ENCODE measurements at places on chromosomes 5 and 9. TPM values are rescaled to one million over a fixed set of nuclear protein-coding genes. Genes with fewer than 3 reads are reported as not detected.

DNA sequence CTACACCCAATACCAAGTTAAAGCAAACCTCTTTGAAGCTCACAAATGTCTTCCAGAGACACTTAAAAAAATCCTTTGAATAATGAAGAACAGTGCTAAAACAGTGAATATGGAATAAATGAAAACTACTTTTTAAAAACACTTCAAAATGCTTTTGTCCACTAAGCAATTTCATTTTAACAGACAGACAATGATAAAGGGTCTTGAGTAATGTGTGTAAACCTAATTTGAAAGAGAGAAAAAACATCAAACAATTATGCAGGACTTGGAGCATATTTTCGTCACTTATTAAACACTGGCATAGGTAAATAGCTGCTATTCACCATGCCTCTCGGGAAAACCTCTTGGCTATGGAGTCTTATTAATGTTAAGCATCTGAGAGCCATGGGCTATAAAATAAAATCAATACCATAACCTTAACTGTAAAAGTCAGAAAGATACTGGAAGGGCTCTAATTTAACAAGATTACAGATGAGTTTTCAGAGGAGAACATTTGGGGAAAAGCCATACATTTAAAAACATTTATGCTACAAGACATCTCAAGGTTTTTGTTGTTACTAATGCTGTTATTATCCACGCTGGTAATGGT is 177.8 kb downstream of the NFIB start:
- no peak for DNase-seq
- peaks cover 11% of the 10 kb centered on the region for H3K4me1 ChIP-seq
- H3K4me3 ChIP-seq: no peak overlapping the region

DNA sequence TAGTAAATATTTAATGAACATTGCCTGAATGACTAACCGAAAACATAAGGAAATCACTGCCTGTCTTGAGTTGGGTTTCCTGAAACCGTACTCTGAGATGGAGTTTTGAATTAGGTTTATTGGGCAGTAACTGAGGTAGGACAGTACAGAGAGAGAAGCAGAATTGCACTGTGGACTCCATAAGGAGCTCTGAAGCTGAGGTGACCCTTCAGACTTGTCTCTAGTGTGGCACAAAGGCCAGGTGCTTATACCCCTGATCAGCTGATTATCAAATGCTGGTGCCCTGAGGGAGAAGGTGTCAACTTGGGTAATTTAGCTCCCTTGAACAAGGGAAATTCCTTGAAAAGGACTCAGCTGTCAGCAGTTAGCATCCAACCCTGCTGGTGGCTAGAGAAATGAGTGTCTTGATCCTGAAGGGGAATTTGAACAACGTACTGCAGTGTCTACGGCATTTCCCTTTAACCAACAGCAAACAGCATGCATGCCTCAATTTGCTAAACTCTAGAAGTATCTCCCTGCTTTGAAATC is 135.0 kb upstream of the SMARCA2 start:
- no peak for DNase-seq
- H3K27me3 ChIP-seq: no peaks in the 10 kb centered on the region
- no peak overlapping the region for H3K4me3 ChIP-seq
- no peaks in the 10 kb centered on the region for H3K4me1 ChIP-seq
- no peaks in the 10 kb centered on the region for H3K36me3 ChIP-seq
- no peak overlapping the region for H3K27ac ChIP-seq

GRCh38 chr9:26561928-26562327 is 330.7 kb downstream of the CAAP1 start:
- H3K27ac ChIP-seq: no peak overlapping the region
- DNase-seq: no peak
- no peak overlapping the region for H3K4me3 ChIP-seq
- peaks cover 7% of the 10 kb centered on the region for H3K4me1 ChIP-seq

- no peaks in the 10 kb centered on the region for H3K27me3 ChIP-seq
- no peaks in the 10 kb centered on the region for H3K4me1 ChIP-seq
- no peak for DNase-seq
- no peak overlapping the region for H3K4me3 ChIP-seq
These were observed 119.8 kb upstream of the ALDH1B1 start for GRCh38 chr9:38272710-38273109.

GRCh38 chr5:159850160-159850559 is 66.1 kb upstream of the ADRA1B start:
- no peak overlapping the region for H3K27ac ChIP-seq
- no peaks in the 10 kb centered on the region for H3K36me3 ChIP-seq
- H3K4me1 ChIP-seq: no peaks in the 10 kb centered on the region
- H3K27me3 ChIP-seq: no peaks in the 10 kb centered on the region
- H3K4me3 ChIP-seq: no peak overlapping the region
- no peak for DNase-seq

DNA sequence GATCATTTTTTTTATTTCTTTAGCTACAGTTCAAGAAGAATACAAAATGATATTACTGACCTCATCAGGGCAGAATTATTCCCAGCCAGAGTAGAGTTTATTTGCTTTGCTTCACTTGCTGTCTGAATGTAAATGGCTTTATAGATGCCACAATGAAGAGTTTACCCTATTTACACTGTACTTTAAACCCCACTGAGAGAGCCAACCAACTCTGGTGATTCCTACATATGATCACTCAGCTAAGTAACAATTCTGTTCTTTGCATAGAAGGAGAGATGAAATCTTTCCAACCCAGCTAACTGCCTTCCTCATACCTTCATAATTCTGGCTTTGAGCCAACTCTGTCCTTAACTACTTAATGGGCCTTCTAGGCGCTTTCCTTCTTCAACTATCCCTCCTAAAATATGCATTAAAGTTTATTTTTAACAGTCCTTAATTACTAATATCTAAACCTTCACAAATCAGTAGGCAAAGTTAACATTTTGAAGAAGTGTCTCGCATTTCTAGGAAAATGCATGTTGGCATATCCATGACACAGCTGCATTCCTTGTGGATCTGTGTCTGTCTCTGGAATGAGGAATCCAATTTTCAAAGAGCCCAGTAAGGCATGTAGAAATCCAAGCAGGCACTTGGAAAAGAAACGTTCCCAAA is 284.8 kb upstream of the GRAMD2B start:
- no peak overlapping the region for H3K27ac ChIP-seq
- no peak overlapping the region for H3K4me3 ChIP-seq
- no peaks in the 10 kb centered on the region for H3K36me3 ChIP-seq
- H3K4me1 ChIP-seq: no peaks in the 10 kb centered on the region
- no peaks in the 10 kb centered on the region for H3K27me3 ChIP-seq

The EQTN gene
- total RNA-seq: not detected

The ITK gene
- total RNA-seq: 8.2 TPM

The KCNMB1 gene
- 30.1 TPM for total RNA-seq

GRCh38 chr5:127311781-127312525 is 21.4 kb downstream of the MEGF10 start:
- H3K27me3 ChIP-seq: no peaks in the 10 kb centered on the region
- DNase-seq: no peak
- no peaks in the 10 kb centered on the region for H3K36me3 ChIP-seq
- no peaks in the 10 kb centered on the region for H3K4me1 ChIP-seq
- no peak overlapping the region for H3K4me3 ChIP-seq

GRCh38 chr5:5658226-5658625 is 235.7 kb downstream of the ICE1 start:
- H3K4me1 ChIP-seq: peaks cover 10% of the 10 kb centered on the region
- peak overlapping the region; percentile 69 for H3K4me3 ChIP-seq
- H3K27ac ChIP-seq: peak overlapping the region; percentile 72
- no peaks in the 10 kb centered on the region for H3K36me3 ChIP-seq

- H3K4me1 ChIP-seq: no peaks in the 10 kb centered on the region
- H3K4me3 ChIP-seq: no peak overlapping the region
- H3K27me3 ChIP-seq: no peaks in the 10 kb centered on the region
- no peak for DNase-seq
- H3K36me3 ChIP-seq: no peaks in the 10 kb centered on the region
These were observed 50.7 kb downstream of the SPEF2 start for GRCh38 chr5:35668319-35668718.

- H3K4me1 ChIP-seq: no peaks in the 10 kb centered on the region
- no peak overlapping the region for H3K4me3 ChIP-seq
- DNase-seq: no peak
- H3K36me3 ChIP-seq: no peaks in the 10 kb centered on the region
- no peaks in the 10 kb centered on the region for H3K27me3 ChIP-seq
These were observed 110.1 kb downstream of the SIL1 start for GRCh38 chr5:139088024-139088423.

DNA sequence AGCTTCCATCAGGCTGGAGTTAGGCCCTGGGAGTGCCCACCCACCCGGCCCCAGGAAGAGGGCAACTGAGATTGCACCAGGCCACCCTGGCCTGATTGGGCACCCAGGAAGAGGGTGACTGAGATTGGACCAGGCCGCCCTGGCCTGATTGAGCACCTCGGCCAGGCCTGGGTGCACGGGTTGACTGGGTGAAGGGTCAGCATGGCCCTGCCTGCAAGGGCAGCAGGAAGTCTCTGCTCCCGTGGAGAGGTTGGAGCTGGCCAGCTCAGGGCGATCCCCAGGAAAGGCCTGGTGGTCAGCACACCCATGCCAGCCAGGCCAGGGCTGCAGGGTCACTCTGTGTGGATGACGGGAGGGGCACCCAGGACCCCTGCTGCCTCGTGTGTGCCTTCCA is 11.8 kb downstream of the ADAMTSL2 start:
- no peaks in the 10 kb centered on the region for H3K36me3 ChIP-seq
- no peaks in the 10 kb centered on the region for H3K27me3 ChIP-seq
- no peak for DNase-seq
